Glomerular endothelial cell (primary cell): ENCODE measurements at places on chromosomes 4 and X. TPM values are rescaled to one million over a fixed set of nuclear protein-coding genes. Genes with fewer than 3 reads are reported as not detected.

Gene CXCL8
- total RNA-seq: 322 and 354 TPM in 2 replicates

Gene LGI2
- 0.05 TPM in 1 of 2 replicates, not detected in the other for total RNA-seq

Gene RAB39B
- 0.05 TPM in 1 of 2 replicates, not detected in the other for total RNA-seq

Gene FAM47E
- 0.44 TPM in 1 of 2 replicates, not detected in the other for total RNA-seq

Gene NUDT10
- total RNA-seq: 1.3 and 1.4 TPM in 2 replicates

Gene RAPGEF2
- 41.4 and 57.3 TPM in 2 replicates for total RNA-seq

Gene BRS3
- not detected in 2 replicates for total RNA-seq

- DNase-seq: no peak
Observed at GRCh38 chr4:158811704-158812103, 42.9 kb downstream of the FNIP2 start.

GRCh38 chr4:46874811-46875210 lies 34.2 kb downstream of the COX7B2 start:
- DNase-seq: no peak

DNA sequence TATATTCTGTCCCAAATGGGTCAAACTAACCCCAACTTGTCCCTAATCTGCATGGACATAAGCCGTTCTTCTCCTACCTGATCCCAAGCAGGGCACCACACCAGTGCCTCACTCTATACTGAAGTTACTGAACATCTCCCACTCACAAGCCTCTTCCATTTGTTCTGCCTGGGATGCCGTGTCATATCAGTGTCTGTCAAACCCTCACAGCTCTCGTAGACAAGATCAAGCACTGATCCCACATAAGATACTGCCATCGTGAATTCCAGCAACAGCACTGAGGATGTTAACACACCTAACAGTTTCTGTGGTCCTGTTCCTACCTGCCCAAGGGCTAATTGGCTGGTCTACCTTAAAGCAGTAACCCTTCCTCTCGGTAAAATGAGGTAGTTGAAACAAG lies 162.1 kb downstream of the APBB2 start:
- no peak for DNase-seq

GRCh38 chr4:140374130-140374477 lies 658 bp downstream of the SCOC start:
- DNase-seq: no peak

- DNase-seq: no peak
Observed at GRCh38 chr4:179766938-179767337, 2324.7 kb upstream of the AGA start.

DNA sequence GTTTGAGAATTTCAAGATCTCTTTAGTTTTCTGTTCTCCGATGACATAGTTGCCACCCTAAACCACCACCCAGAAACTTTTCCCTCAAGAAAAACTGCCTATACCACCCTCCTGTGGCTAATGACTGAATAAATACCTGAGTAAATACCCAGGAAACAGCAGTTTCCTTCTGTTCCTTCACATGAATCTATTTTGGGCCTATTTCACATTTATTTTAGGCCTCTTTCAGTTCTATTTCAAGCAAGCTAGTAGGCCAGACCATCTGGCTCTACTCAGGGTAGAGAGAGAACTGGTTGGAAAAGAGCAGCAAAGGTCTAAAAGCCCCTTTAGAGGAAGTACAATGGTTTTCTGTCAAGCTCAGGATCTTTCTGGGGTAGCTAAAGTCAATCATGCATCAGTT lies 23.4 kb downstream of the ARHGEF9 start:
- DNase-seq: no peak

GRCh38 chrX:49058794-49059193 lies at the start of gene CCDC120:
Gene CCDC120 (plus strand): TSS chrX:49058999. CDS start chrX:49062042, 3,043 bp downstream.
- no peak for DNase-seq

DNA sequence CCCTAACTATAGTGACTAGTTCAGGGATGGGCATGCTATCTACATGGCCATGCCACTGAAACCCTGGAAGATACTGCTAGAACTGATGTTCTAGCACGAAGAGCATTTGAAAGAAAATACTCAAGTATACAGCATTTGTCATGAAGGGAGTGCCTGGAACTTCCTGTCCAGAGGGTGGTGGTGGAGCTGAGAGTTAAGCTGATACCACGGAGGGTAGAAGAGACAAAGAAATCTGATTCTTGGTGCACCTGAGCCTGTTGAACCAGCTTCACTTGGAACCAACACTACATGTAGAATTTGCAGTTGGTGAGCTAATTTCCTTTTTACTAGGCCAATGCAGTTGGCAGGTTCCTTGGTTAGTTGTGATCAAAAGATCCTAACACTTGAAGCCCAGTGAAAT lies 116.4 kb downstream of the CCNG2 start:
- no peak for DNase-seq

DNA sequence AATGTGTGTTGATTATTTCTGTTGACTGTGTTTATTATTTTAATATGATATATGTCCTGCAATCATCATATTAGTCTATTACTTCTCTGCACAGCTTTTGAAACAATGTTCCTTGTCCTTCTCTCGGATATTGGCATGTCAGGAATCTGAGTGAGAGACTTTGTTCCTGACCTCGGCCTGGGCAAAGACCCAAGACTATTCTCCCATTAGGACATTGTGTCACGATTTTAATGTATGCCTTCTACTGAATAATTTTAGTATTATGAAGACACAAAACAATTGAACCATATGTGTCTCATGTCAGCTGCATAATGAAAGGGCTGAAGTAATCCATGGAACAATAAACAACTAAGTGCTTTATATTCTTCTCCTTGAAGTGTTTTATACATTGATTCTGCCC lies 580.8 kb upstream of the TENM3 start:
- DNase-seq: no peak

GRCh38 chrX:48966796-48967579 lies 4.7 kb downstream of the KCND1 start:
- DNase-seq: no peak

- DNase-seq: no peak
Observed at GRCh38 chr4:112348488-112349158, 51.5 kb downstream of the ALPK1 start.

- no peak for DNase-seq
Observed at GRCh38 chr4:136908122-136908521, 624.2 kb downstream of the PCDH18 start.

DNA sequence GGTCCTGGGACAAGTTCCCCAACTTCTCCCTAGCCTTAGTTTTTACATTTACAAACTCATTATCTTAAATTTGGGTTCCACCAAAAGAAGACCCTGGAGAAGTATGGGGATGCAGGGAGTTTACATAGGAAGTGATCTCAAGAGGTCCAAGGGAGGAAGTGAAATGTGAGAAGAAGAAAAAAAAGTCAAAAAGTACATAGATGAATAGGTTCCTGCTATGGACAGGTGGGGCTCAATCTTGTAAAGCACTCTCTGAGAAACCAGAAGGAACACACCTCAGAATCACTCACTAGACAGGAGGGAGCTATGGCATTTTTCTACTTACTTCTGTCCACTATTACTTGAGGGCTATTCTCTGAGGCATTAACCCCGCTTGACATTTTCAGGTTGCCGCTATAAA lies 56.6 kb downstream of the ARHGAP6 start:
- DNase-seq: no peak
